Neuronal stem cell (in vitro differentiated cells): ENCODE measurements at places on chromosomes 3 and 15.

GRCh38 chr15:91965501-91966193 is 112.1 kb downstream of the SLCO3A1 start:
- H3K4me3 ChIP-seq: no peak overlapping the region
- no peaks in the 10 kb centered on the region for H3K27me3 ChIP-seq
- H3K4me1 ChIP-seq: peaks cover 14% of the 10 kb centered on the region
- H3K36me3 ChIP-seq: no peaks in the 10 kb centered on the region

DNA sequence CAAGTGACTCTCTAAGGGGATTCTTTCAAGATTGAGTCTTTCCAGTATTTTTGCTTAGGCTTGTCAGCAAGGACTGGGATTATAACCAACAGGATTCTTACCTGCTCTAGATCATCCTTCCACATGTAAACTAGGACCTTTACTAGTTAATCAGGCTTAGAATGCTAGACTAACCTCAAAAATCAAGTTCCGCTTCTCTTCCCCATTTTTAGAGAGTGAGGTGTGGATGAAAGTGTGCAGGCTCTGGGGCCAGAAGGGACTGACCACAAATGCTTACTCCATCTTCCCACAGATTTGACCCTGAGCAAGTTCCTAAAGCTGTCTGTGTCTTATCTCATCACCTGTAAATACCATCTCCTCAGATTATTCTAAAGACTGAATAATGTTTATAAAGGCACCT is 89.5 kb upstream of the IL12A start:
- no peak overlapping the region for H3K4me3 ChIP-seq
- no peak for DNase-seq
- H3K36me3 ChIP-seq: peaks cover 32% of the 10 kb centered on the region
- H3K27me3 ChIP-seq: no peaks in the 10 kb centered on the region
- H3K27ac ChIP-seq: no peak overlapping the region

DNA sequence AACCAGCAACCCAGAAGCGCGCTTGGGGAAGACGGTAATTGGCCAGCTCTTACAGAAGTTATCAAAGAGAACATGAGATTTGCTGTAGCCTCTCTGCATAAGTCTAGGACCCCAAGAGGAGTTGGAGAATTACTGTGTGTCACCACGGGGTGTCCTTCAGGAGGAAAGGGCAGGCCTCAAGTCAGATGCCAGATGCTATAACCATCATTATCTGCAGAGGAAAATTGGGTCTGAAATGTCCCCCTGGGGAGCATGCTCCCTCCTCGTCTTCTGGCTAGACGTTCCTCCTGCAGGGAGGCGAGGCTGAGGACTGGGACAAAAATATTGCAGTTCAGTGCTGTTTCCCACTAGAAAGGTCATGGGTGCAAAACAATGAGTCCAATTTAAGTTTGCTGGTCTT is 380.5 kb upstream of the CFAP20DC start:
- no peaks in the 10 kb centered on the region for H3K27me3 ChIP-seq
- no peaks in the 10 kb centered on the region for H3K36me3 ChIP-seq
- H3K4me3 ChIP-seq: no peak overlapping the region
- DNase-seq: no peak
- no peak overlapping the region for H3K27ac ChIP-seq
- H3K4me1 ChIP-seq: no peaks in the 10 kb centered on the region

DNA sequence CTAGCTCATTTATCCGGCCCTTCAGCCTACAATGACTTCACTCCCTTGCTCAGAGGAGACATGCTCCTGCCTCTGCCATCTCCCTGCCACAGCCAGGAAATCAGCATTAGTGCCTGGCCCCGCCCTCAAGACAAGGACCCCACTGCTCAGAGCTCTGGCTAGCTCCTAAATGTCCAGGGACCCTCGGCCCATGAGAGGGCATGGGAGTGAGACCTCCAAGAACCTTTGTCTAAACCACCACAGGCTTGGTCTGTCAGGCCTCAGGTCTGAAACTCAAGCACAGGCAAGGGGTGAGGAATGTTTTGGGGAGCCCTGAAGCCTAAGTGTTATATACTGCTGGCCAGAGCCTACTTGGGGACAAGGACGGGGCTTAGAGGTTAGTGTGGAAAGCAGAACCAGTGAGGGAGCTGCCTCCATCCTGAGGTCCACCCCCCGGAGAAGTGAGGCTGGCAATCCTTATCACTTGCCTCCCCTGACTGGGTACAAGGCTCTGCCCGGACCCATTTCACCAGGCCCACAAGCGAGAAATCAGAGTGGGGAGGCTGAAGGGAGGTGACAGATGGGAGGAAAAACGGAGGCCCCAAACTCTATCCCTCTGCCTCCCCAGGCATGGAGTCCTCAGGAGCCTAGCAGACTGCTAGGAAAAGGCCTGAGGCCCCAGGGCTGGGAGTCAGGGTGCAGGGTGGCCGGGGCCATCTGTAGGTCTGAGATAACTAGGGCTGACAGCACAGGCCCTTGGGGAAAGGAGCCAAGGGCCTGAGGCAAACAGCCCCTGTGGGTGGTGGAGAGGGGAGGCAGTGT is 18.8 kb downstream of the SHF start:
- H3K36me3 ChIP-seq: peaks cover 49% of the 10 kb centered on the region
- no peaks in the 10 kb centered on the region for H3K27me3 ChIP-seq
- peaks cover 3% of the 10 kb centered on the region for H3K4me1 ChIP-seq
- DNase-seq: no peak
- H3K27ac ChIP-seq: no peak overlapping the region
- no peak overlapping the region for H3K4me3 ChIP-seq

- no peak overlapping the region for H3K4me3 ChIP-seq
- no peak overlapping the region for H3K27ac ChIP-seq
- H3K4me1 ChIP-seq: no peaks in the 10 kb centered on the region
- H3K36me3 ChIP-seq: peaks cover 3% of the 10 kb centered on the region
- no peak for DNase-seq
- no peaks in the 10 kb centered on the region for H3K27me3 ChIP-seq
Observed at GRCh38 chr3:172115059-172115458, 75.7 kb downstream of the FNDC3B start.

GRCh38 chr15:38320181-38320580 is 67.5 kb downstream of the SPRED1 start:
- H3K27ac ChIP-seq: no peak overlapping the region
- no peaks in the 10 kb centered on the region for H3K27me3 ChIP-seq
- no peak overlapping the region for H3K4me3 ChIP-seq
- peaks cover 100% of the 10 kb centered on the region for H3K36me3 ChIP-seq
- no peaks in the 10 kb centered on the region for H3K4me1 ChIP-seq
- no peak for DNase-seq

DNA sequence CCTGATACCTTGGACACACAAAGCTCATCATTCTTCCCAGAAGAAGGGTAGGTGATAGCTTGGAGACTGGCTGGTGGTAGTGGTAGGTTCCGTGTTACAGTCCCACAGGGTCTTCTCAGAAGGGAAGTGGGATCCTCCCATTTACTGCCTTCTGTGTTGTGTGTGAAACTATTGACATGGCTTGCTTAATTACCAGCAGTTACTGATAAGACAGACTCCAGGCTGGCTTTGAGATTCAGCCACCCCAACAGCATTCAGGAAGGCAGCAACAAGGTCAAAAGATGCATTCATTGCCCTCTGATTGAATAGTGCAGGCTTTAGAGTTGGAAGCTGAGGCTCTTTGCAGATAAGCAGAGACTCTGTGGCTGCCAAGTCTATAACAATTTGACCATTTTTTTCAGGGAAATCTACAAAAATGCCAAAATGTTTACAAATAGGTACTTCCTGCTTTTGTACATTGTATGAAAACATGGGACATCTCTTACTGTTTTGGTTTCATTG is 7.7 kb downstream of the ARNT2 start:
- H3K27ac ChIP-seq: no peak overlapping the region
- DNase-seq: no peak
- peaks cover 16% of the 10 kb centered on the region for H3K4me1 ChIP-seq
- H3K36me3 ChIP-seq: peaks cover 32% of the 10 kb centered on the region

DNA sequence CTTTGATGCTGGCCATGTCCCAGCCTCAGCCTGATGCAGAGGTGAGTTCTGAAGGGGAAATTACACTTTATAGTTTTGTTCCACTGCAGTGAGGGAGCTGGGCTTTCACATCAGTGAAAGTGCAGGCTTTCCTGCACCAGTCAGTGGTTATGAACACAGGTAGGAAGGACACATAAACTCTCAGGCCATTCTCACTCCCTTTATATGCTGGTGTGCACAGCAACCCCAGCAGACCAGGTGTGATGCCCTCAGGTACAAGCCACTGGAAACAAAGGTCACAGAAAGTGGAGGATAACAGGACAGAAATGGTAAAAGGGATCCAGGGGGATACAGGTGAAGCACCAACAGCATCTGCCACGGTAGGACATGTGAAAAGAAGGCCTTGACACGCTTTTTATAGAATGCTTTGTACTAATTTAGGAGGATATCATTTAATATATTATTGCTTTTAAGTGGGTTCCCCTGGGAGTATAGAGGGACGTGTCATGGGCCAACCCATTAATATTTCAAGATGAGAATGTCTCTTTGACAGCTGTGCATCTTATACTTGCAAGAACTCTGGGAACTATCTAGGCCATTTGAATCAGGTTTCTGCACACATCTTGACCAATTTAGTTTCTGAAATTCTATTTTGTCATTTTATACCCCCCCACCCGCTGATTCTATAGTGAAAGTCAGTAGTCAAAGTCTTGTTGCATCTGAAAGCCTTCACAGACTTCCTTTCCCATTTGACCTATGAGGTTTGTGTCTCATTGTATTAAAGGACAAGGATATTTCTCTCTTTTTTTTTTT is 25.0 kb upstream of the BLM start:
- no peak for DNase-seq
- H3K4me3 ChIP-seq: no peak overlapping the region
- H3K27me3 ChIP-seq: no peaks in the 10 kb centered on the region
- no peaks in the 10 kb centered on the region for H3K36me3 ChIP-seq

- peaks cover 24% of the 10 kb centered on the region for H3K4me1 ChIP-seq
- H3K36me3 ChIP-seq: no peaks in the 10 kb centered on the region
- H3K4me3 ChIP-seq: peak overlapping the region; percentile 10
- DNase-seq: no peak
Observed at GRCh38 chr3:138940446-138940845, 6.5 kb downstream of the FOXL2 start.

DNA sequence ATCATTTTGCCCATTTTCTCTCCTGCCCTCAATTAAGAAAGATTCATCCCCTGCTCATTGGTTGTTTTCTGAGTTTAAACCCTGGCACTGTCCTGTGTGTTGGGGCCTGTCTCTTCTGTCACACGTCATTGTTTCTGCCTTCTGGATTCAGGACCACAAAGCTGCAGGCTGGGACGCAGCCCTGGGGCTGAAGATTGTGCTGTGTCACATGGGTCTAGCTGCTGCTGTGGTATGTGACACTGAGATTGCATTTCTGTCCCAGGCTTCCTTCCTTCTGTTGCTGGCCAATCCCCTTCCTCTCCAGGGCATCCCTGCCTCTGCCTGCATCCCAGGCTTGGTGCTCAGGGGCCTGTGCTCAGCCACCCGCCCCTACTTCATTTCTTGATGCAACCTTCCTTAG is 28.9 kb downstream of the INSYN1 start:
- no peak for DNase-seq
- no peaks in the 10 kb centered on the region for H3K36me3 ChIP-seq
- no peak overlapping the region for H3K27ac ChIP-seq
- H3K27me3 ChIP-seq: no peaks in the 10 kb centered on the region

DNA sequence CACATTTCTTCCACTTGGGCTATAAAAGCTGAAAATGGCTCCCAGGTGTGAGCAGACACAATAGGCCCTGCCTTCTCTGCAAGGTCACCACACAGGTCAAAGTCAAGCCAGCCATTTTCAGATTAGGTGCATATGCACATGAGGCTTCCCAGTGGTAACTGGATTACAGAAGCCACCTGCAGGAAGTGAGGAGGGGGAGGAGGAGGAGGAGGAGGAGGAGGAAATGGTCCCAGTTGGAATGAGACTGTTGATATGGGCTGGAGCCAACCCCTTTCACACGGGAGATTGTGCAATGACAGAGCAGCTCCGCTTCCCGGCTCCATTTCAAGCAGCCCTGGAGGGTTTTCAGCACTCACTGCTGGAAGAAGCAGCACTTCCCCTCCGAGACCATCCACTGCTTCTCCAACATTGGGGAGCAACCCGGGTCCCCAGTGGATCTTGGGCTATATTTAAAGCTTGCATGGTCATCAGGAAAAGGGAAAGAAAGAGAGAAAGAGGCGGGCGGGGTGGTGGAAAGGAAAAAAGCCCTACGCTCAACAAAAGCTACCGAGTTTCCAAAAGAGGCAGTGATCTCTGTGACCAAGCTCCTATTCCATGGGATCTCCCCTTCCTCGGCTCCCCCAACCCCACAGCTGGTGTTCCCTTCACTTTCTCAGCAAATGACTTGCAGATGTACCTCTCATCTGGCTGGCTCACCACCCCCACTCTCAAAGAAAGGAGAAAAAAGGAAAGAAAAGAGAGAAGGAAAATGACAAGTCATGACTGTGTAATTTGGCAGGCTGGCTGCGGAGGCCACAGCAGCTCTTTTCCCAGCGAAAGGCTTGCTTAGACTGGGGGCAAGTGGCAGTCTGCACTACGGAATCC is 58.3 kb downstream of the LRIG1 start:
- no peak overlapping the region for H3K4me3 ChIP-seq
- H3K36me3 ChIP-seq: peaks cover 86% of the 10 kb centered on the region
- H3K27me3 ChIP-seq: no peaks in the 10 kb centered on the region

- DNase-seq: no peak
- H3K27ac ChIP-seq: no peak overlapping the region
- no peaks in the 10 kb centered on the region for H3K27me3 ChIP-seq
- no peak overlapping the region for H3K4me3 ChIP-seq
Observed at GRCh38 chr3:27219127-27219845, 149.9 kb downstream of the NEK10 start.

DNA sequence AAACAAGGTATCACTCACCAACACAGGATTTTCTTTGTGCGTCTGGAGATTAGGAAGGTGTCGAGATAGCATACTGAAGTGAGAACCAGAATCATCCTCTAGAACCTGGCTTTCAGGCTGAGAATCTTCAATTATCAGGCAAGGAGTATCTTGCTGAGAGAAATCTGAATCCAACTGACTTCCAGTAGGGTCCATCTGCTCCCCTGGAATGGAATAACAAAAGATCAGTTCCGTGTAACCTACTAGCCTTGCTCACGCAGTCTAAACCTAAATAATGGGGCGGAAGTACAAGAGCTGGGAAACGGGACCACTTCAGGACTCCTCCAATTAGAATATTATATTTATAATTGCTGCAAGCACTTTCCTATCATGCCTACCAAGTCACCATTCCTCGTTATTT is 690 bp downstream of the TP53BP1 start:
- no peak overlapping the region for H3K27ac ChIP-seq
- no peaks in the 10 kb centered on the region for H3K27me3 ChIP-seq
- H3K4me1 ChIP-seq: peaks cover 9% of the 10 kb centered on the region
- DNase-seq: no peak
- peaks cover 50% of the 10 kb centered on the region for H3K36me3 ChIP-seq

GRCh38 chr15:26201177-26201858 is 338.2 kb upstream of the ATP10A start:
- no peak for DNase-seq
- H3K27me3 ChIP-seq: no peaks in the 10 kb centered on the region
- no peaks in the 10 kb centered on the region for H3K36me3 ChIP-seq
- no peak overlapping the region for H3K4me3 ChIP-seq
- H3K27ac ChIP-seq: no peak overlapping the region

DNA sequence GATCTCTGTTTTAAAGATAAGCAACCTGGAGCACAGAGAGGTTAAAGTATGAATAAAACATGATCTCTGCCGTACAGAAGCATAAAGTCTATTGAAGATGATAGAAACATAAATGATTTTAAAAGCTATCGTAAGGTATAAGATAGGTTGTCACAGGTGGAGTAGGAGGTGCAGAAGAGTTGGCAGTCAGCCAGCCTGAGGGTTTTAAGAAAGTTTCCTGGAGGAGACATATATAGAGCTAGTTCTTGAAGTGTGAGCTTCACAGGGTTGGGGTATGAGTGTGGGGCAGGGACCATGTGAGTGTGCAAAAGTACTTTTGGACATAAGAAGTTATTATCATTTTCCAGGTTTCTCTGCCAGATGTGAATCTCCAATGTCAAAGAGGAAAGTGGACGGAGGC is 3.9 kb upstream of the FGF12 start:
- no peak for DNase-seq
- peaks cover 5% of the 10 kb centered on the region for H3K4me1 ChIP-seq
- peaks cover 2% of the 10 kb centered on the region for H3K27me3 ChIP-seq
